Nephron progenitor cell (in vitro differentiated cells): ENCODE measurements at places on chromosomes 2 and 18.
A peak's percentile ranks its signal among the peaks of the same experiment; 100 is the strongest.

- peak; percentile 82 for DNase-seq
Observed at GRCh38 chr2:152635635-152636298, 81.5 kb downstream of the PRPF40A start.

GRCh38 chr2:229521576-229521975 is 192.8 kb downstream of the DNER start:
- DNase-seq, result no peak

GRCh38 chr2:241773511-241774418 is 2.9 kb upstream of the GAL3ST2 start:
- no peak for DNase-seq

- DNase-seq, result no peak
Observed at GRCh38 chr2:195532628-195533271, 124.3 kb upstream of the SLC39A10 start.
